ENCODE measurements at places on chromosomes 6 and 20. TPM values are rescaled to one million over a fixed set of nuclear protein-coding genes. Genes with fewer than 3 reads are reported as not detected.

Gene PLN
- polyA plus RNA-seq = 1,272 TPM

Gene OOEP
- not detected for polyA plus RNA-seq

Gene VEGFA
- polyA plus RNA-seq = 246 TPM

Gene HLA-DRA
- polyA plus RNA-seq = 66.7 TPM

Gene OPN5
- not detected for polyA plus RNA-seq

Gene MRPL2
- polyA plus RNA-seq = 92.7 TPM

Gene TRIM10
- not detected for polyA plus RNA-seq

Gene TFB1M
- polyA plus RNA-seq = 13.2 TPM

Gene LGSN
- polyA plus RNA-seq = not detected

Gene GPR6
- not detected for polyA plus RNA-seq

Gene MYMX
- polyA plus RNA-seq = 0.88 TPM

Gene SLC4A11
- polyA plus RNA-seq = 0.36 TPM

Gene MCHR2
- polyA plus RNA-seq = not detected

Gene MYCT1
- polyA plus RNA-seq = 10.9 TPM

Gene BFSP1
- 0.59 TPM for polyA plus RNA-seq

Gene TOX2
- polyA plus RNA-seq = 1.9 TPM

Gene ABCC10
- polyA plus RNA-seq = 12.7 TPM

Gene CLIC5
- polyA plus RNA-seq = 60.5 TPM

Gene SLC22A2
- 0.05 TPM for polyA plus RNA-seq

Gene ULBP2
- 1.1 TPM for polyA plus RNA-seq

Gene CCHCR1
- polyA plus RNA-seq = 9.6 TPM

Gene PPP1R14C
- polyA plus RNA-seq = 92.8 TPM

Gene ENPP5
- 9.8 TPM for polyA plus RNA-seq

Gene HLA-DMB
- 6.0 TPM for polyA plus RNA-seq

Gene ARMH2
- not detected for polyA plus RNA-seq

Gene SLC25A27
- polyA plus RNA-seq = 17.0 TPM

Gene TRIM15
- polyA plus RNA-seq = not detected

Gene MOXD1
- polyA plus RNA-seq = 1.2 TPM

Gene OR2J3
- not detected for polyA plus RNA-seq

Gene OLIG3
- polyA plus RNA-seq = not detected

Gene HLA-DMA
- 20.9 TPM for polyA plus RNA-seq

Gene TSBP1
- polyA plus RNA-seq = not detected

Gene GSTA1
- 0.09 TPM for polyA plus RNA-seq

Gene RWDD2A
- polyA plus RNA-seq = 3.6 TPM

Gene SPATS1
- not detected for polyA plus RNA-seq

Gene ZBP1
- 0.16 TPM for polyA plus RNA-seq

Gene TMEM74B
- 7.8 TPM for polyA plus RNA-seq

Gene F13A1
- polyA plus RNA-seq = 9.4 TPM

Gene HEY2
- 3.1 TPM for polyA plus RNA-seq

Gene MATN4
- polyA plus RNA-seq = 0.05 TPM

Gene GGTLC1
- not detected for polyA plus RNA-seq

Gene C6orf132
- polyA plus RNA-seq = 1.8 TPM

Gene HAO1
- not detected for polyA plus RNA-seq

Gene RIMS1
- polyA plus RNA-seq = 0.02 TPM

Gene BPIFB4
- not detected for polyA plus RNA-seq

Gene LINC00237
- polyA plus RNA-seq = not detected

Gene FAM83C
- not detected for polyA plus RNA-seq

Gene TPMT
- polyA plus RNA-seq = 18.1 TPM

Gene CRYBG1
- polyA plus RNA-seq = 0.38 TPM

Gene TREML1
- polyA plus RNA-seq = 0.14 TPM

Gene SAMD3
- polyA plus RNA-seq = 0.11 TPM

Gene EBF4
- polyA plus RNA-seq = 4.8 TPM
